Cardiac muscle cell (in vitro differentiated cells and primary cell): ENCODE measurements at places on chromosomes 12 and 14. TPM values are rescaled to one million over a fixed set of nuclear protein-coding genes. Genes with fewer than 3 reads are reported as not detected.

DNA sequence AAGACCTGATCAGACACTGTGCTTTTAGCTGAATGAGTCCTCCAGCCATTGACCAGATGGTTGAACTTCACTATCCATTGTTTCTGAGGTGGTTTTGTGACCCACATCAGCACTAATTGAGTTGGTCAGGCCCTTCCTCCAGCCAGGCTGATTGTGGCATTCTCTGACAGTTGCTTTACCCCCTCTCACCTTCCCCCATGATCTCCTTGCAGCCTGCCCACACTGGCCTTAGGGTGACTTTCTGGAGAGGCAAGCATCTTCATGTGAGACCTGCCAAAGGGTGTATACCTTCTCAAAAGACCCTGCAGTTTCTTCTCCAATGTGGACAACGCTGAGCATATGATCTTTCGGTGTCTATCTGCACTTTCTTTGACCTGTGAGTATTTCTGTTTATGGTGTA is 83.9 kb downstream of the GPATCH2L start:
- H3K4me3 ChIP-seq = no peak overlapping the region
- H3K4me1 ChIP-seq = no peaks in the 10 kb centered on the region
- no peaks in the 10 kb centered on the region for H3K36me3 ChIP-seq
- no peaks in the 10 kb centered on the region for H3K27me3 ChIP-seq
- no peak for DNase-seq

DNA sequence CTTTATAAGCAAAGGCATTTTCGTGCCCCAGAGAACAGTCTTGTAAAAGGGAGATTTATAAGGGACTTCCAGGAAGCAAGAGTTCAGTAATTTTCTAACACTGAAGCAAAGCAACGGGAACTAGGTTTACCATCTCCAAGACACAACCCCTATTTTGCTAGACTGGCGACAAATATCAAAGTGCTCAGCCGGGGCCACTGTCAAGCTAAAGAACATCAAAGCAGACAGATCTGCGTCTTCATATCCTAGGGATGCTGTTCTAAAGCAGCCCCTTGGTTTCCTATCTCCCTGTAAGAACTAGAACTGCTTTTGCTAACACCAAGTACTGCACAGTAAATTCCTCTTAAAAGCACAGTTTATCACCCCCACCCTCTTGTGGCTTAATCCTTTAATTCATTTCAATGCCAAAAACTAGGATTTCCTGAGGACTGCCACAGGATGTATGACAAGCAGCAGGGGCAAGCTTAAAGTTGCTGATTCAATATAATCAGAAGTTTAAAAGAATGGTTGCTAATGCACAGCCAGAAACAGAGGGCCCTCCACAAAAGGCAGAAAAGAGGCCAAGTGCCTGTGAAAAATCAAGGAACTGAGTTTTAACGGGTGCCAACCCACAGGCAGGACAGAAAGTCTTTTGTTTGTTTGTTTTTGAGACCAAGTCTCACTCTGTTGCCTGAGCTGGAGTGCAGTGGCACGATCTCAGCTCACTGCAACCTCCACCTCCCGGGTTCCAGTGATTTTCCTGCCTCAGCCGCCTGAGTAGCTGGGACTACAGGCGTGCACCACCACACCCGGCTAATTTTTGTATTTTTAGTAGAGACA is 44.0 kb upstream of the ISM2 start:
- peak; percentile 54 for DNase-seq
- no peaks in the 10 kb centered on the region for H3K36me3 ChIP-seq
- no peaks in the 10 kb centered on the region for H3K4me1 ChIP-seq
- H3K4me3 ChIP-seq = no peak overlapping the region
- peak overlapping the region; percentile 56 for H3K27ac ChIP-seq
- H3K27me3 ChIP-seq = no peaks in the 10 kb centered on the region

DNA sequence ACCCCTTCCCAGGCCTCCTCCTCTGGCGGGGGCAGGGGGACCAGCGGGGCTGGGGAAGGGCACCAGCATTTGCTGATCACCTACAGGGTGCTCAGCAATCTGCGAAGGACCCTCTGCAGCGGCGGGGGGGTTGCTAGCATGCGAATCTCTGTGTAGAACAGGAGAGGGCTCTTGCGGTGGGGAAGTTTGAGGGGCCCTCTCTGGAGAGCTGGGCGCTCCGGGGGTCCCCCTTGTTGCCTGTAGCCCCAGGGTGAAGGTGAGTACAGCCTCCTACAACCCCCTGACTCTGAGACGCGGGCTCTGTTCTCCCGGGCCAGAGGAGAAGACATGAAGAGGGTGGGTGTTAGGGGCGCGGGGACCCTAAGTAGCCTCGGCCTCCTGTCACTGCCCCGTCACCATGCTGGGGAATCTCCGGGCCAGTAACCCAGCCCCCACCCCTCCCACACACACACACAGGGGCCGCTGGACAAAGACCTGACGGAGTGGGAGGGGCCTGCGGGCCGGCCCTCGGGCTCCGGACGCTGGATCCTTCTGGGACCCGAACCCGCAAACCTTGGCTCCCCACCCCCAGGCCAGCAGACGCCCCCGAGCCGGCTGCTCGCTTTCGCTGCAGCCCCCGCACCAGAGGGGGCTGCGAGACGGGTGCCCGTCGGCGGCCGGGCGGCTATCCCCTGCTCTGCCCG is 734 bp downstream of the FIGNL2 start:
- H3K36me3 ChIP-seq = no peaks in the 10 kb centered on the region
- H3K4me3 ChIP-seq = peak overlapping the region; percentile 66

DNA sequence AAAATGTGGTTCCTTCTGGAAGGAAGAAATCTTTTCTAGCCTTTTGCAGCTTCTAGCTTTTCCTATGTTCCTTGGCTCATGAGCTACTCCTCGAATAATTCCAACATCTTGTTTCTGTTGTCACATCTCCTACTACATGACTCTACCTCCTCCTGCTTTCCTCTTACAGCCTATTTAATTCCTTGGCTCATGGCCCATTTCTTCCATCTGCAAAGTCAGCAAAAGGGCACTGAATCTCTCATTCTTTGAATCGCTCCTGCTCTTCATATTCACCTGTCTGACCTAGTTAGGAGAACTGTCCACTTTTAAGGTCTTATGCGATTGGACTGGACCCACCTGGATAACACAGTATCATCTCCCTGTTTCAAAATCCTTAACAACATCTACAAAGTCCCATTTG is 15.8 kb downstream of the PRKD1 start:
- no peak for DNase-seq
- H3K4me1 ChIP-seq = peaks cover 15% of the 10 kb centered on the region
- no peak overlapping the region for H3K27ac ChIP-seq
- no peak overlapping the region for H3K4me3 ChIP-seq
- no peaks in the 10 kb centered on the region for H3K36me3 ChIP-seq

- no peak for DNase-seq
- H3K27ac ChIP-seq = peak overlapping the region; percentile 75
- peak overlapping the region; percentile 99 for H3K4me3 ChIP-seq
- H3K4me1 ChIP-seq = peaks cover 23% of the 10 kb centered on the region
- no peaks in the 10 kb centered on the region for H3K27me3 ChIP-seq
- H3K36me3 ChIP-seq = no peaks in the 10 kb centered on the region
These were observed 718 bp upstream of the JDP2 start for GRCh38 chr14:75427126-75427481.

DNA sequence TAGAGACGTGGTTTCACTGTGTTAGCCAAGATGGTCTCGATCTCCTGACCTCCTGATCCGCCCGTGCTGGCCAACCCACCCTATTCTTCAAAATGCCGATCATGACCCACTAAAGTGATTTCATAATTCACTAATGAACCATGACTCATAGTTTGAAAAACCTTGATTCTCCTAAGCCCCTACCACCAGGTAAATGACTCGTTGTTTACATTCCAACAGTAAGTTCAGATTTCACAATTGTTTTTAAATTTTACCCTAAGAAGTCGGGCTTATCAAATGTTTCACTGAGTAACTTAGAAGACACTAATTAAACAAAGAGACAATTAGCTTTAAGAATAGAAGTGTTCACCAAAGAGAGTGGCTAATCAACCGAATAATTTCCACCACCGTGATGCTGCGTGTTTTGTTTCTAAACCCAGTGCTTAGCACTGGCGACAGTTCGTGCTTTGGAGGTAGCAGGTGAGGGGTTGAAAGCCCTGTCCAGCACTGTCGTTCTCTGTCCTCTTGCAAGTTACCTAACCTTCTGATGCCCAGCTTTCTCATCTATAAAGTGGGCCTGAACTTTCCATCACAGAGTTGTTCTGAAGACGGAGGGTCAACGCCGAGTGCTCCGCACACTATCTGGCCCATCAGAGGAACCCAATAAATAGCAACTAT is 136.5 kb downstream of the NTF3 start:
- H3K27ac ChIP-seq = no peak overlapping the region
- H3K4me1 ChIP-seq = no peaks in the 10 kb centered on the region
- no peak for DNase-seq
- no peak overlapping the region for H3K4me3 ChIP-seq
- H3K27me3 ChIP-seq = no peaks in the 10 kb centered on the region

DNA sequence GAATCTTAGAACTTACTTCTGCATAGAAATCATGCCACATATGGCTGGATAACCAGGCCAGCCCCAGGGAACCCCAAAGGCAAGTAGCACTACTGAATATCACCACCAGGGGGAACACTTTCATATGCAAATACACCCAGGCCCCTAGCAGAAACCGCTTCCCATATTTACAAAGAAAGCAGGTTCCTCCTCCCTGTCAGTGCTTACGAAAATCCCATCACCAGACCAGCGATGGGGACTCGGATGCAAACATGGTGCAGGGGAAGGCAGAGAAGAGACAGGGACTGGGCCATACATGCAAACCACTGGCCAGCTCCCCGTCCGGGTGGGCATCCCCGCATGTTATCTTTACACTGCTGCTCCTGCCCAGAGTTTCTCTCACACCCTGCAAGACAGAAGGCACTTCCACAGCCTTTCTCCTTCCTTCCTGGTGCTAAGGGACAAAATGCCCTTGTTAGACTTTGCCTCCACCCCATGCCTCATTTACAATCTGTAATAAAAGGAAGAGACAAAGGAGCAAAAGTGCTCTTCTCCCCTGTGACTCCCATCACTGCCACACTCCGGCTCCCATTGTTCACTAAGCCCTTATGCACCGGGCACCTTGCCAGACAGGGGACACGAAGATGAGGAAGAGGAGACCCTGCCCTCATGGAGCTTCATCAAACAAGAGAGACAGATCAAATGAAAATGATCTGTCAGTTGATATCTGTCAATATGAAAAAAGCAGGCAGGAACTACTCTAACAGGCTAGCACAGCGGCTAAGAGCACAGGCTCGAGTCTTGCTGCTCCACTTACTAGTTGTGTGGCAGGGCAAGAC is 62.3 kb downstream of the PTPN21 start:
- no peaks in the 10 kb centered on the region for H3K27me3 ChIP-seq
- H3K4me3 ChIP-seq = no peak overlapping the region

Gene TMEM119
- total RNA-seq = 0.48 and 1.7 TPM in 2 replicates

DNA sequence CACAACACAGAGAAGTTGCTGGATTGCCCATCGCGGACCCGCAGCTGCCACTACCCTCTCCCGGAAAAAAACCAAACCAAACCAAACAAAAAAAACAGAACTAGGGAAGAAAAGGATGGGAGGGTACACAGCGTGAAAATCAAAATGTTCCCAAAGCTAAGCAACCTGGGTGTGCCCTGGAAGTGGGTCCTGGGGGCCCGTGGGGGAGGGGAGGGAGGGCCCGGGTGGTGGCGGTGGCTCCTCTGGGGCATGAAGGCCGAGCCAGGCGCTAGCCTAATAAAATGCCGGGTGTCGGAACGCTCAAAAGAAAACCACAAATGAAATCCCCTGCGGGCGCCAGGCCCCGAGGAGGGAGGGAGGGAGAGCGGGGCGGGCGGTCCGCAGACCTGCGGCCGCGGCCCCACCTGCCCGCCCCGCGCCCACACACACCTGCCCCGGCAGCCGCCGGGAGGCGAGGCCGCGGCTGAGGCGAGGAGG is 787 bp downstream of the HECTD4 start:
- H3K4me1 ChIP-seq = no peaks in the 10 kb centered on the region
- no peaks in the 10 kb centered on the region for H3K36me3 ChIP-seq
- no peaks in the 10 kb centered on the region for H3K27me3 ChIP-seq
- peak overlapping the region; percentile 90 for H3K27ac ChIP-seq

DNA sequence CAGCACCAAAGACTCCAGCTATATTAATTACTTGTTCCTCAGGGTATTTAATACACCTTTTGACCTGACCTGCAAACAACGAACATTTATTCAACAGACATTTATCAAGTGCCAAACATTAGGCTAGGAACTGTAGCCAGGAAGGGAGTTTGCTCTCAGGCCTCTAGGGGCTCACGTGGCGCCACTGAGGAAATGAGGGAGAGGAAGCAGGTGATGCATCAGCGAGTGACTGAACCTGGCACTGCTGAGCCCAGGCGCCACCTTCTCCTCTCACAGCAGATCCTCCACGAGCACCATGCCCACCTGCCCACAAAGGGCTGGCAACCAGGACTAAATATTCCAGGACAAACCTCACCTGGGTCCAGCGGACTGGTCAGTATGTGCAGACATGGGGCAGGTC is 50.2 kb downstream of the SETD3 start:
- H3K27ac ChIP-seq = peak overlapping the region; percentile 70
- DNase-seq = peak; percentile 34
- H3K4me3 ChIP-seq = no peak overlapping the region
- H3K36me3 ChIP-seq = no peaks in the 10 kb centered on the region
- H3K27me3 ChIP-seq = no peaks in the 10 kb centered on the region
